ENCODE measurements at places on chromosomes 3 and 15.

GRCh38 chr3:168865022-168865551 is 769.4 kb upstream of the GOLIM4 start:
- no peak for DNase-seq

GRCh38 chr3:7062714-7063113 is 201.8 kb downstream of the GRM7 start:
- no peak for DNase-seq

DNA sequence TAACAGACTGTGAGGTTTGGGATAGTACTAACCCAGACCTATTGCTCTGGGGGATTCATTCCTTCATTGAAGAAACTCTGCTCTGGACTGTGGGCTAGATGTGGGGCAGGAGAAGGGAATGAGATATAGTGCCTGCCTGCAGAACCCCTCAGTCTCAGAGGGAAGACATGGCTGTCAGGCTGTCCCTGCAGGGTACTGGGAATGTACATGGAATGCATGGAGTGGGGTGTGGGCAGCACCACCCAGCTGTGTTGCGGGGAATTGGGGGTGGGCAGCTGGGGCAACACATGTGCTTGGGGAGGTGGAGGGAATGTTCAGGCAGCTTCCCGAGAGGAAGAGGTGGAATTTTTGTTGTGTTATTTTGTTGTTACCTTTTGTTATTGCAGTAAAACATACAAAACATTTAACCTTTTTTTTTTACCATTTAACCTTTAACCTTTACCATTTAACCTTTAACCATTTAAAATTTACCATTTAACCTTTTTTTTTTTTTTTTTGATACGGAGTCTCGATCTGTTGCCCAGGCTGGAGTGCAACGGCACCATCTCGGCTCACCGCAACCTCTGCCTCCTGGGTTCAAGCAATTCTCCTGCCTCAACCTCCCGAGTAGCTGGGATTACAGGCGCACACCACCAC is 7.3 kb downstream of the PAQR5 start:
- no peak for DNase-seq

DNA sequence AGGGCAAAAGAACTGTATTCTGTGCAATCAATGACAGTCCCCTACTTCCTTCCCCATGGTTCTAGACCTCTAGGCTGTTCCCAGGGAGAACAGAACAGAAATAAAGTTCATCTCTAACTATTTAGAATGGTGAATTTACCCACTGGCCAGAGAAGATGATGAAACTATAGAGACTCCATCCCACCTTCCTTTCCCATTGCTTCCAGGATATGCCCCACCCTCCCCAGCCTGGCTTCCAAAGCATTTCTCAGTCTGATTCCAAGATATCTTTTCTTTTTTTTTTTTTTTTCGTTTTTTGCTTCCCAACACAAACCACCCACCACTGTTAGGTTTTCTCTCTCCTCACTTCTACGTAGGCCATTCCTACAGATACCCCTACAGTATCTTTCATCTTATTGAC is 25.1 kb upstream of the SMAD3 start:
- no peak for DNase-seq

- DNase-seq, result peak; percentile 20
These were observed 19.6 kb downstream of the TIMP4 start for GRCh38 chr3:12139111-12139511.

DNA sequence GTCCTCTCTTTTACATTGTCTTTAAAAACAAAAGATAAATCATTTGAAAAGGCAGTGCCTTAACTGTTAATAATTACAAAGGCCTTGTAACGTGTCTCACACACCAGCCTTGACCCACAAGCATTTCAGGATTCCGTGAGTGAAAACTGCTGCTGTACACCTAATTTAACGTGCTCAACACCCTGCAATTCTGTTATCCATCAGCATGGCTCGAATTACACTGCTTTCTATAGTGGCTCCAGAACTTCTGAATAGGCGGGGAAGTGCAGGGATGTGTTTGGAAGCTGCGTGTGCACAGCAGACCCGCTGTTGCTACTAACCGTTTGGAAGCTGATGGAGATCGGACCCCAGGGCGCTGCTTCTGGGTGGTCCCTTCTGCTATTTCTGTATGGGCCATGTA is 9.9 kb upstream of the ETFA start:
- no peak for DNase-seq

- DNase-seq, result no peak
These were observed 102.6 kb upstream of the IL12A start for GRCh38 chr3:159886050-159886449.

GRCh38 chr15:42640109-42640508 is 64.7 kb downstream of the STARD9 start:
- DNase-seq, result no peak

DNA sequence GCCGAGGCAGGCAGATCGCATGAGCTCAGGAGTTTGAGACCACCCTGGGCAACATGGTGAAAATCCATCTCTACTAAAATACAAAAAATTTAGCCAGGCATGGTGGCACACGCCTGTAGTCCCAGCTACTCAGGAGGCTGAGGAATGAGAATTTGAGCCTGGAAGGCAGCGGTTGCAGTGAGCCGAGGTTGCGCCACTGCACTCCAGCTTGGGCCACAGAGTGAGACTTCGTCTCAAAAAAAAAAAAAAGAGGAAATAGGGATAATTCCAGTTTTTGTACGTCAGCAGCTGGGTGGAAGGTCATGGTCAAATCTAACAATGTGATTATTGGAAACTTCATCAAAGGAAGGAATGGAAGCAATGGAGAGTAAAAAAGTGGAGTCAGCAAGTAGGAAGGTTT is 3.1 kb downstream of the CMC1 start:
- no peak for DNase-seq

GRCh38 chr3:39641274-39641673 is 168.1 kb upstream of the MYRIP start:
- DNase-seq, result no peak

DNA sequence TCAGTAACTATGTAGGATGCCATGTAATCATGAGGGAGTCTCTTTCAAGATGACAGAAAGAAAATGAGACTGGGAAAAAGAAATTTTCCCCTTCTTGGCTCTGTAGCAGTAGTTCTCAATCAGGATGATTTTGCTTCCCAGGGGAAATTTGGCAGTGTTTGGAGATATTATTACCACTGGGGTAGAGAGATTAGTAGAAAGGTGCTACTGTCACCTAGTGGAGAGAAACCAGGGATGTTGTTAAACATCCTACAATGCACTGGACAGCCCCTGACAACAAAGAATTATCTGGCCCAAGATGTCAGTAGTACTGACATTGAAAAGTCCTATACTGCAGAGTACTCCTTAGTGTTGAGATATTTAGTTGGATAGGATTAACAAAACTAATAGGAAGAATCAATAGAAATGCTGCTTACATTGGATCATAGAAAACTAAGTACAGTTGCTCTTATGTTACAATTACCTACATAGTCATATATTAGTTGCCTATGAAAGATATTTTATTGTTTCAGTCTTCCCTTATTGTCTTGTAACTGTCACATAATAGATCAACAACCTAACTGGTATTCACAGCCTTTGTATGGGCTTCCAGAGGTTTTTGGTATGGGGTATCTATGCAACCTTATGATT is 433.3 kb downstream of the RAP2B start:
- no peak for DNase-seq

GRCh38 chr3:64190517-64191515 is 34.5 kb downstream of the PRICKLE2 start:
- no peak for DNase-seq

- peak; percentile 73 for DNase-seq
These were observed 42.0 kb upstream of the ICE2 start for GRCh38 chr15:60520825-60521368.

- DNase-seq, result no peak
These were observed 59.7 kb downstream of the LRIG1 start for GRCh38 chr3:66441129-66441528.

DNA sequence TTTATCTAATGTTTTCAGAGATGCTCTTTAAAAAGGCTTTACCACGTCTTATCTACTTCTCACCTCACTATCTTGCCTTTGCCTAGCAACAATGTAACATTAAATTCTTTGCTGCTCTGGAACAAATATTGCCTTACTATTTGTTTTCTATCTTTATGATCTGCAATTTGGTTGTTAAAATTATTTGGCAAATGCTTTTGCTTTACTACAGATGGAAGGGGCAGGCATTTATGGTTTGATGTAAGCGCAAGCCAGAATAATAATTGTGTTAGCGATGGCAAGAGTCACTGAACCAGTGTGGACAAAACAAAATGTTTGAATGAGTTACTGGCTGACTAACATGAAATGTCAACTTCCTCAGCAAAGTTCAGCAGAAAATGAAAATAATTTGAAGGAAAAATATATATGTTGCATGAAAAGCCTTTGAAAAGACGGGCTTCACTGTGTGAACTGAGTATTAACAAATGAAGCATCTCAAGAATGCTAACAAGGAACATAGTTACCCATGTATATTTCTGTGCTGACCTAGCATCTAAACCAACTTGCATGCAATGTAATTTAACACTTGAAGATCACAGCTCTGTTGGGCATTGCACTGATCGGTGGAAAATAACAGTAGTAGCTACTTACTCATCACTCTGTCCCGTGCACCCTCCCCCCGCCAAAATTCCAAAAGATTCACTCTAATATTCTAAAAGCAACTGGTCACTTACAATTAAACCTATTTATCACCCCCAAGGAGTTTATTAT is 454.0 kb upstream of the ARHGEF26 start:
- DNase-seq, result no peak

DNA sequence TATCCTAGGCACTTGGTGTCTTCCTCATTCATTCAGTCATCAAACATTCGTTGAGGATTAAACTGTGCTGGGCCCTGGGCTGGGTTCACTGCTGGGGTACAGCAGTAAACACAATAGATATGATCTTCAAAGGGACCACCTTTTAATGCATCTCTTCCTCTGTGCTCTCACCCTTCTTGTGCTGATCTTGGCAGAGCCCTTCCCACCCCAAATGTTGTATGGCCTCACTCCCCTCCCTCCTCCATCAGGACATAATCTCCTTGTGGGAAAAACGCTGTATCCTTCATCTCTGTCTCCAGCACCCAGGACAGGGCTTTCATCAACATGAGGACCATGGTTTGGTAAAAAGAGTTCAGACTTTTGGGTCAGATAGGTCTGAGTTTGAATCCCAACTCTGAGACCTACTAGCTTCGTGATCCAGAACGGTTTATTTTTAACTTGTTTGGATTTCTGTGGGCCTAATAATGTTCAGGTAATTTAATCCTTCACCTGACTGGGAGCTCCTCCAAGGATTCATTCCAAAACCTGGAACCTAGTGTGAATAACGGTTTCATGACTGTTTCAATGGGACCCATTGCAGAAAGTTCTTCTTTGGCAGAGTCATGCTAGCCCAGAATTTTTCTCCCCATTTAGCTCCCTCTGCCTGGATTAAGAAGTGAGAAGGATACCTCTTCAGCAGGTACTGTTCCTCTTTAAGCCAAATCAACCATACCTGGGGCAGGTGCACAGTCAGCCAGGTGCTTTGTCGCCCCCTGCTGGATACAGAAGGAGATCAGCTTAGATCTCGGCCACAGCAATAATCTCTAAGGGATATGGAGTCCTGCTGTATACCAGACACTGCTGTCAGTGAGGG is 5.2 kb upstream of the WNT7A start:
- DNase-seq, result peak; percentile 61

- no peak for DNase-seq
These were observed 35.9 kb downstream of the ITPR1 start for GRCh38 chr3:4528819-4529600.

DNA sequence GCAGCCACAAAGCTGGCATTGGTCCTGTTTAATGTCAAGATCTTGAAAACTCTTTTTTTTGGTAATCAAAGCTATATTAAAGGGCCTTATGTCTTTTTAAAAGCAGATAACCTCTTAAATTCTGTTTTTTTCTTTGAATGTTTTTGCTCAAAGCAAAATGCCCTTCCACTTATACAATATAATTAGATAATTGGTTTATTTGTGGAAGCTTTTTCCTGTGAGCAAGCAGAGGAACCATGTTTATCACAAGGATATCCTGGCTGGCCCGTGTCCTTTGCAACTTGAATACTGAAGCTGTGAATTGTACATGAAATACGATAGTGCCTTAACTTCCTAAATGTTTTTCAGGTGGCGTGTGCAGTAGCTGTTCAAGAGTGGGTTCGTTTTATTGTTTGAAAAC is 2.6 kb downstream of the ST3GAL6 start:
- no peak for DNase-seq

- DNase-seq, result no peak
These were observed 11.8 kb upstream of the CSTA start for GRCh38 chr3:122313281-122313680.

DNA sequence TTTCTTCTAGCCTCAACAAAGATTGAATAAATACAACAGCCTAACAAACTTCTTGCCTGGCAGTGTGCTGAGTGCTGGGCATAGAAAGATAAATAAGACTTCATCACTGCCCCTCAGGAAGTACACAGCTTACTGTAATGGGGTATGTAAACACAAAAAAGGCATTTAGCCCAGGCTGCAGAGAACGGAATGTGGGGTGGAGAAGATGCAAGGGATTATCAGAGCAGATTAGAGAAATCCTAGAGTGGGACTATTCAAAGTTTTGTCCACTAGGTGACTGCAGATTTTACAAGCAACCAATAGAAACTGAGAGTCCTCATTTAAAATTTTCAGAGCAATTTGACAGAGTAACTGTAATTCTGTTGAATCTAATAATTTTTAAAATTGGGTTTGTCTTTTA is 35.4 kb upstream of the TSC22D2 start:
- DNase-seq, result no peak

DNA sequence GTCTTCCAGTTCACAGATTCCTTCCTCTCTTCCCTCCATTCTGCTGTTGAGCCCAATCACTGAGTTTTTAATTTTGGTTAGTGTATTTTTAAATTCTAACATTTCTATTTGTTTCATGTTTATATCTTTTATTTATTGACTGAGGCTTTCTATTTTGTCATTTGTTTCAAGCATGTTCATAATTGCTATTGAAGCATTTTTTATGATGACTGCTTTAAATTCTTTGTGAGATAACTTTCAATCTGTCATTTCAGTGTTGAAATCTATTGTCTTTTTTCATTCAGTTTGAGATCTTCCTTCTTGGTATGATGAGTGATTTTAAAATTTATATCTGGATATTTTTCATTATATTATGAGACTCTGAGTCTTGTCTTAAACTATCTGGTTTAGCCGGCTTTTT is 192.3 kb downstream of the RPLP1 start:
- DNase-seq, result no peak

DNA sequence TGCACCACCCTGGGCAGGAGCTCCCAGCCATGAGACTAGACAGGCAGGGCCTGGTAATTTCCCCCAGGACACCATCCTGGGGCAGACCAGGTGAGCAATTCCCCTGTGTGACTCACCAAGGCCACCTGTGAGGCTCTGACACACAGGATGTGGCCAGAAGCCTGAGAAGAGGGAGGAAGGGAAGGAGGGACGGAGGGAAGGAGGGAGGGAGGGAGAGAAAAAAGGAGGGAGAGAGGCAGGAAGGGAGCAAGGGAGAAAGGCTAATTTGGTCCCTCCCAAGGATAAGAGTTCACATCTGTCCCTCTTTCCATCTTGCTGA is 25.9 kb downstream of the WNT7A start:
- DNase-seq, result no peak
